ENCODE measurements at places on chromosomes 5 and 9.
A peak's percentile ranks its signal among the peaks of the same experiment; 100 is the strongest.

- DNase-seq, result no peak
Observed at GRCh38 chr5:14177634-14178033, 34.5 kb downstream of the TRIO start.

DNA sequence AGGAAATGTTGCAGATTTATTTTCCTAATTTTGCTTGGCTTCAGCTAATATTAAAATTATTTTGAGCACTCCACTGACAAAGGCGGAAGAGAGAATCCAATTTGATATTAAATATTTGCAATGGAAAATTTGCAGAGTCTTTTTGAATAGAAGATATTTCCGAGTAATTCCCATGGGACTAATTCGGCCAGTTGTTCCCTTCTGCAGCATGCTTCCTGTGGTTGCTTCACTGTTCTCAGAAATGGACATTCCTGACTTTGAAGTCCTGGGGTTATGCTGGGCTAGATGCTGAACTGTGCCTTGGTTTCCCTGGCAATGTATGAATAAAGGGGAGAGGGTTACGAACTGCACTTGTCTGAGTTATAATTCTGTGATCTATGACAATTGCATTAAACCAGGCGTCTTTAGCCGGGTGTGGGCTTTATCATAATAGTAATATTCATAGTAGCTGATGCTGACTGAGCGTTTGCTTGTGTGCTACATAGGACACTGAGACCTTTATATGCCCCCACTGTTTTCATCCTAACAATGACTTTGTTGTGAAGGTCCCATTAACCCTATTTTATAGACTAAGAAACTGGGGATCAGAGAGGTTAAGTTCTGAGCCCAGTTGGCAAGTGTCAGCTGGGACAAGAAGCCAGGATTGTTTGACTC, 114.5 kb upstream of the SPRY4 start:
- peak; percentile 79 for DNase-seq

DNA sequence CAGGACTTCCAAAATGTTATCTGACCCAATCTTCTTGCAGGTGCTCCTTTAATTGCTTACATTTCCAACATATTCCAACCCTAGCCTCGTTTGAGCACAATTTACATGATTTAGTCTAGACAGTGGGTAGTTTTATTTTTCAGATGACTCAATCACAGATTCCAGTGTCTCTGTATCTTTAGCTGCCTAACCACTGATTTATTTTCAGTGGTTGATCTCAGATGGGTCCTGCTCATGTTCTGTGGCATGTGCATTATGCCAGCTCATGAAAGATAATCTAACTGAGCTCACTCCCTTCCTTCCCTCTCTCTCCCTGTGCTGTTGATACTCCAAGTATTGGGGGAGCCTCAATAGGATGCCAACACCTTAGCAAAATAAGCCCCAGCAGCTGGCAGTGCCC, 106.1 kb upstream of the ICE1 start:
- no peak for DNase-seq

DNA sequence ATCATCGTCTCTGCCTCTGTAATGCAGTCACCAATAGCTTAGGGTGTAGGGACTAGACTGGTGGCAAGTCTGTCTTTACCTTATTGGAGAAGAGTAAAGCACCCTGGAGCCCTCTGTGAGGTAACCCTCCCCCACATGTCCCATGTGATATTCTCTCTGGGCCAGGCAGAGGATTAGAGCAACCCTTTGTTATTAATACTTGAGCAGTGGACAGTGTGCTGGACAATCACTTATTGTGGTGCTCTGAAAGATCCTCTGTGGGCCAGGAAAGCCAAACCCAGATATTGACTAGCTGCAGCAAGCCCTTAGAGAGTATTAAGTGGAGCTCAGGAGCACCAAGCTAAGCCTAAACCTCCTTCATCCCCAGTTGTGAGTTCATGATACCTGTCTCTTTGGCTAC, 139.7 kb upstream of the RUSC2 start:
- DNase-seq, result no peak

GRCh38 chr5:144374637-144375036, 204.0 kb downstream of the KCTD16 start:
- DNase-seq, result no peak

GRCh38 chr9:36676778-36677485, 104.2 kb downstream of the MELK start:
- DNase-seq, result peak; percentile 33

DNA sequence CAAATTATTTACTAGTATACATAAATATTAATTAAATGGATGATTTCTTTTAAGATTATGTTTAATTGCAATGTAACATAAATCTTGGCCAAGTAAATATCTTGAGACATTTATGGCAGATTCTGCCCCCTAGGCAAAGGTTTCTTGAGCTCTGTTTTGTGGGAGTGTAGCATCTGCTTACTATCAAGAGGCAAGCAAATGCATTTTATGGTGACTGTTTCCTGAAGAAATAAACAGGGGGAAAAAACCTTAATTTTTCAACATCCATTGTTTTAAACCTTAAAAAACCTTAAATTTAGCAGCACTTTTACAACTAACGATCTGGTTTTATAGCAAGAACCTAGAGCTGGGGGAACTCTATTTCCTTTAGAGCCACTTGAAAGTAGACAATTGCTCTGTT, 25.7 kb upstream of the FREM1 start:
- no peak for DNase-seq

GRCh38 chr5:131282235-131282634, 18.4 kb downstream of the CDC42SE2 start:
- no peak for DNase-seq

DNA sequence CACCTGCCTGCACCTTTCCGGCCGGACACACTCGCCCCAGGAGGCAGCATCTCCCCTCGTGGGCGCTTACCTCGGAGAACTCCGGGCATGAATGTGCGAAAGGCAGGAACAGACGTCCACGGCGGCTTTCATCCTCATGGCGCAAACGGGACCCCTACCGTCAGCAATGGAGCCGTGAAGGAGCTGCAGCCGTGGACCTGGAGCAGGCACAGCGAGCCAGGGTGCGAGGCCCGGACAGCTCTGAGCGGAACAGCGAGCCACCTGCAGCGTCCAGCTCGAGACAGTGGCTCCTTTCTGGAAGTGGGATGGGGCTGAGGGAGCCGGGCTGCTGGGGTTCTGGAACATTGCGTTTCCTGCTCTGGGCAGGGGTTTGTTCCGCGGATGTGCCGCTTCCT, 7.8 kb upstream of the SLC6A19 start:
- DNase-seq, result no peak

DNA sequence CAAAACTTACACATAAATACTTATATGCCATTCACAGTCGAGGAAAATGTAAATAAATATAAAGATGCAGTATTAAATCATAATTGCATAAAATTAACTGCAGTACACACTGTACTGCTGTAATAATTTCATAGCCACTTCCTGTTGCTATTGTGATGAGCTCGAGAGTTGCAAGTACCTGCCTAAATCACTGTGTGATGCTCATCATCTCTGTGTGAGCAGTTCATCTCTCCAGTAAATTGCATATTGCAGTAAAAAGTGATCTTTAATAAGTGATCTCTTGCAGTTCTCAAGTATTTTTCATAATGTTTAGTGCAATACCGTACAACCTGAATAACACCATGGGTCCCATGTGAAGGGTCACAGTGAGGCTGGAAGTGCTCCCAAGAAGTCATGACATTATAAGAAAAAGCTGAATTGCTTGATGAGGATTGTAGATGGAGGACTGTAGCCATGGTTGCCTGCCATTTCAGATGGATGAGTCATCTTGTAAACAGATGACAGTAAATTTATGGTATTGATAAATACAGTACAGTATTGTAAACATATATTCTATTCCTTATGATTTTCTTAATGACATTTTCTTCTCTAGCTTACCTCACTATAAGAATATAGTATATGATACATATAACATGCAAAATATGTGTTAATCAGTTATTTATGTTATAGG, 34.9 kb downstream of the SYK start:
- no peak for DNase-seq

- DNase-seq, result peak; percentile 61
Observed at GRCh38 chr9:87569518-87569917, 71.9 kb downstream of the DAPK1 start.

GRCh38 chr5:24855485-24855884, 210.7 kb upstream of the CDH10 start:
- DNase-seq, result no peak

GRCh38 chr5:84688566-84688965, 303.9 kb upstream of the EDIL3 start:
- DNase-seq, result peak; percentile 80

- DNase-seq, result no peak
Observed at GRCh38 chr5:116088062-116088461, 3.2 kb downstream of the COMMD10 start.

GRCh38 chr5:30436691-30437090, 756.8 kb upstream of the CDH6 start:
- DNase-seq, result no peak

DNA sequence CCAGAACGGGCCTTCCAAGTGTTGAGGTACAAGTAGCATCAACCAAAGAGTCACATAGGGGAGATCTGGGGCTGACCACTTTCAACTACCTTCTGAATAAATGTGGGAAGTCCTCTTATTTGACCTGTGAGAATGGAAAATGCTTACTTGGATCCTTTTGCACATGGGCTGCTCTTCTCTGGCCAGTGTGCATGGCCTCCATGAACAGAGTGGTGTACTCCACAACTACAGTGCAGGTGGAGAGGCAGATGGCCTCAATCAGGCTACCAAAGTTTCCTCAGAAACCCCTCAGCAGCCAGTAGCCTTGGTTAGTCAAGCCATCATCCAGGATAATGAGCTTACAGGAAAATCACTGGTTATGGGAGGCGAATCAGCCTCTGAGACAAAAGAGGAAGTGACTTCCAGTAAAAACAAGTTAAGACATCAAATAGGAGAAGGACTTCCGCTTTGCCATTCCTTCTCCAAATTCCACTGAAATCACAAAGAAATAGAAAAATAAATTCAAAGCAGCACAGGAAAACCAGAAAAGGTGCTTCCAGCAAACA, 18.3 kb upstream of the FCHO2 start:
- DNase-seq, result no peak

- no peak for DNase-seq
Observed at GRCh38 chr5:114363837-114364236, 2.0 kb downstream of the KCNN2 start.

DNA sequence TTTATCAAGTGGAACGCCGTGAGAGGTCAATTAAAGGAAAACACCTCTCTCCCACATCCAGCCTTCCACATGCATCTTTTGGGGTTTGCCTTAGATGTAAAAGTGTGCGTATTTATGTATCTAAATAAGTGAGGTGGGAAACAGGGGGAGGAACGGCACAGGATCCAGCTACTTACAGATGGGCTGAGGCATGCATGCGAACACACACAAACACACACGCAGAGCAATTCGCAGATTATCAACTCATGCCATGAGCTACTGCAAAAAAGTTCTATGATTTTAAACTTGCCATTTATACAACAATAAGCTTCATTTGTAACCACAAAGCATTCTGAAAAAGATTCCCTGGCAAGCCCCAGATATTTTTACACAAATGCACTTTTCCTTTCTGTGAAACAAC, 242.1 kb downstream of the BNC2 start:
- DNase-seq, result peak; percentile 51

DNA sequence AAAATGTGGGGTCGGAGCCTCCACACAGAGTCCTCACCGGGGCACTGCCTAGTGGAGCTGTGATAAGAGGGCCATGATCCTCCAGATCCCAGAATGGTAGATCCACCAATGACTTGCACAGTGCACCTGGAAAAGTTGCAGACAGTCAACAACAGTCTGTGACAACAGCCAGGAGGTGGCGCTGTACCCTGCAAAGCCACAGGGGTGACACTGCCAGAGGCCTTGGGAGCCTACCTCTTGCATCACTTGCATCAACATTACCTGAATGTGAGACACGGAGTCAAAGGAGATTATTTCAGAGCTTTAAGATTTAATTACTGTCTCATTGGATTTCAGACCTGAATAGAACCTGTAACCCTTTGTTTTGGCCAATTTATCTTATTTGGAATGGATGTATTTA, 614.1 kb upstream of the CDH9 start:
- no peak for DNase-seq

DNA sequence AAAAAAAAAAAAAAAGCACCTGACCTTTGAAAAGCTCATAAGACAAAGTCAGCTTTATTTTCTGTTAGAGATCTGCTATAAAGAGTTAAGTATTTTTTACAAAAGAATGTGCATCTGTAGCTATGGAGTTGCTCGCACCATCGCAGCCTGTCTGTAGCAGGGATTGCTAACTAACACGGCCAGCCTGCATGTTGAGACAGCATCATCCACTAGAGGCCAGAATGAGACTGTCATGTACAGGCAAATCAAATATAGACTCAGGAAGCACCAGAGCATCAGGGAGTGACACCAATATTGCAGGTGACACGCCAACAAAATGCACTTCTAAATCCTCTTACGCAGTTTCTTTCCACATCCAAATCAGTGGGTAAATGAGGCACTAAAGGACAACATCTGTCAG, 136.3 kb upstream of the RASEF start:
- peak; percentile 77 for DNase-seq

GRCh38 chr9:98359569-98359968, 104.1 kb upstream of the TBC1D2 start:
- no peak for DNase-seq

DNA sequence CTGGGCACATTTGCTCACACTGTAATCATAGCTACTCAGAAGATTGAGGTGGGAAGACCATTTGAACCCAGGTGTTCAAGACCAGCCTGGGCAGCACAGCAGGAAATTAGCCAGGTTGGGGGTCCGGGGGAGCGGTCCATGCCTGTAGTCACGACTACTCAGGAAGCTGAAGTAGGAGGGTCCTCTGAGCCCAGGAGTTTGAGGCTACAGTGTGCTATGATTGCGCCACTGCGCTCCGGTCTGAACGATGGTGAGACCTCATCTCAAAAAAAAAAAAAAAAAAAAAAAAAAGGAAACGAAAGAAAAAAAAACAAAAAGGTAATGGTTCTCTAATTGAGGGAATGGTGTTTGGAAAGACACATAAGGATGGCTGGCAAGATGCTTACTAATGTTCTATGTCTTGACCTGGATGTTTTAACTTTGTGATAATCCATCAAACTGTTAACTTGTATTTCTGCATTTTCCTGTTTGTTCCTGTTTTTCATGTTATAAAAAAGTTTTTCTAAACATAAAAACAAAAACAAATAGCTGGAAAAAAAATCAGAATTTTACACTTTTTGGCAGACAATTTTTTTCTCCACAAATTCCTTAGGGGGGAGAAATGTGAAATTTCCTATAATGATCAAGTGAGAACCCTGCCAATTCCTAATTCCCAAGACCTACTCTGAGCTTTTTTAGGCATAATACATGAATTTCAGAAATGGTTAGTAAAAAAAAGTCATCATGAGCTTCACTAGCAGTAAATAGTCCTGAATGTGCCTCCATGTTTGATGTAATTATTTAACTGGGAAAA, 96.9 kb downstream of the DENND1A start:
- no peak for DNase-seq

DNA sequence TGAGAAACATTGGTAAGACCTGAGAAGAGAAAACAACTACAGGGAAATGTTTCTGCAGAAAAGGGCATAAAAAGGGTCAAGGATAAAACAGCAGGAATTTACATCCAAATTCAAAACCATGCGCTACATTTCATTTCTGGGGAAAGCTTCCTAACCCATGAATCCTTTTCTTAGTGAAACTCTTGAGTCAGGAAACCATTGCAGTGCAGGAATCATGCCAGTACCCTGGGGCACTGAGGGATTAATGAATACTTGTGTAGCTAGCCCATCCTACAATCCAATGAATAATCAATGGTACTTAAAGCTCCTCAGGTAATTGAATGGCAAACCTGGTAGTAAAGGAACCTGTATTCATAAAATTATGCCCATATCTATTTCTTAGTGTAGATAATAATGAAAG, 580.5 kb downstream of the TLE1 start:
- DNase-seq, result no peak

- DNase-seq, result no peak
Observed at GRCh38 chr5:176381423-176381822, 7.0 kb downstream of the NOP16 start.

- DNase-seq, result peak; percentile 33
Observed at GRCh38 chr9:78383130-78383529, 86.2 kb downstream of the PSAT1 start.
